NB4 (cell line): ENCODE measurements at places on chromosomes 2 and 18.

DNA sequence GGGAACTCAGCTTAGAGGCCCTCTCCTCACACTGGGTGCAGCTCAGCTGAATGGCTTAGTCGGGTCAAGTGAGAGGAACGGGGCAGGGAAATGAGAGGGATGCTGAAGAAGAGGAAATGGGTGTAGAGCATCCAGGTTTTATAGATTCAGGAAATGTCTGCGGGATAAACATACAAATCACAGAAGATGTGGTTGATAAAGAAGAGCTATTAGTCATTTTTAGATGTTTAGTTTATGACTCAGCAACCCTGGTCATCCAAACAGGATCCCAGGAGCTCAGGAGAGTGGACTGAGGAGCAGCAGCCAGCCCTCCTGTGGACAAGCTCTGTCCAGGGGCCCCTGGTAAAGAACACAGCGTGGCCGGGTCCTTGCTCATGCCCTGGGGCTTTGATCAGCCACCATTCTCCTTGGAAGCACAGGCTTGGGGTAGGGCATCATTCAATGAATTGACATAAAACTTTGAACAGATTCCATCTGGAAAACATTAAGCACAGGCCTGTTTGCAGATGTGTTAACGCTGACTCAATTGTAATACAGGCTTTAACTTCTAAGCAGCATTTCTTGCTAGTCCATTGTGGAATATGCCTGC is 83.0 kb downstream of the NPAS2 start:
- peak; percentile 22 for DNase-seq

DNA sequence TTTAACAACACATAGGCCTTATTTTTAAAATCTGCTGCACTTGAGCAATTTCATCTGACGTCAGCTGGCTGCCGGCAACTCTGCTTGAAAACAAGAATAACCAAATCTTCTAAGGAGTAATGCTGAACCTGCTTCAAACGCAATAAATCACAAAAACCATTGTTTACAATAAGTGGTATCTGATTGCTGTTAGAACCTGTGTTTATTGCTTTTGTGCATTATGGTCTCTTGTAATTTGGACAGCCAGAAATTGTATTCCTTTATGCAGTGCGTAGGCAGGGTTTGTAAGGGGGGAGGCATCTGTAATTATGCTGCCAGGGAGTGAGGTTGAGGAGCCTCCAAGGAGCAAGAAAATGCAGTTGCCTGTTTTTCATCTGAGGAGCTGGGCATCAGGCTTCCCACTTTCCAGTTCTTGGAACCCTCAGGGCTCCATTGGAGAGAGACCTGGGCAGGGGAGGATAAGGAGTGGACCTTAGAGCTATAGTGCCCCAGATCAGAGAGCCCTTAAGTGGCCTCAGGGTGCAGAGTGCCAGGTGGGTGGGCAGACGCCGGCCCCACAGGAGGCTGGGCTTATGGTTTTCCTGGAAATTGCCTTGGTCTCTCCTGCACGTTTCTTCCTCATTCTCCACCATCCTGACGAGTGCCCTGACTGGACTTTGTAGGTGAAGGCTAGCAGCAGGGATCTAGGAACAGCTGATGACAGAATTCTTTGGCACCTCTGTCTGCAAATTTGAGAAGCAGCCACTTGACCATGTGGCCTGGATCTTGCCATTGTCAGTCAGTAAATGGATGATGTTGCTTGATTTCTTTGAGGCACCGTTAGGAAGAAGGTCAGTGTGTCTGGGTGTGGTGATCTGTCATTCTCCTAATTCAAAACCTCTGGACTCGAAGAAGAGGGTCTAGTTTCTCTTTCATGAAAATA is 129.2 kb downstream of the KLHL29 start:
- DNase-seq, result no peak

- no peak for DNase-seq
Observed at GRCh38 chr18:73615506-73615905, 532.1 kb downstream of the FBXO15 start.

- no peak for DNase-seq
Observed at GRCh38 chr2:234690569-234691213, 193.8 kb upstream of the ARL4C start.

GRCh38 chr2:152577579-152577978 is 139.7 kb downstream of the PRPF40A start:
- no peak for DNase-seq

DNA sequence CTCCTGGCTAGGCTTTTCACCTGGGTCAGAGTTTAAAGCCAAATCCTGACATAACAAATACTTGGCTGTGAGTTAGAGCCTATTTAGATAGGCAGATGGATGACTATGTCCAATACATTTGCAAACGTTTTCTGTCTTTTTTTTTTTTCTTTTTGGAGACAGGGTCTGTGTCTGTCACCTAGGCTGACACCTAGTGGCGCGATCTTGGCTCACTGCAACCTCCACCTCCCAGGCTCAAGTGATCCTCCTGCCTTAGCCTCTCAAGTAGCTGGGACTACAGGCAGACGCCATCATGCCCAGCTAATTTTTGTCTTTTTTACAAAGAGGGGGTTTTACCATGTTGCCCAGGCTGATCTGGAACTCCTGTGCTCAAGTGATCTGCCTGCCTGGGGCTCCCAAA is 124.8 kb downstream of the DYM start:
- DNase-seq, result peak; percentile 18

- DNase-seq, result no peak
Observed at GRCh38 chr2:78417355-78417754, 608.1 kb upstream of the REG3G start.

DNA sequence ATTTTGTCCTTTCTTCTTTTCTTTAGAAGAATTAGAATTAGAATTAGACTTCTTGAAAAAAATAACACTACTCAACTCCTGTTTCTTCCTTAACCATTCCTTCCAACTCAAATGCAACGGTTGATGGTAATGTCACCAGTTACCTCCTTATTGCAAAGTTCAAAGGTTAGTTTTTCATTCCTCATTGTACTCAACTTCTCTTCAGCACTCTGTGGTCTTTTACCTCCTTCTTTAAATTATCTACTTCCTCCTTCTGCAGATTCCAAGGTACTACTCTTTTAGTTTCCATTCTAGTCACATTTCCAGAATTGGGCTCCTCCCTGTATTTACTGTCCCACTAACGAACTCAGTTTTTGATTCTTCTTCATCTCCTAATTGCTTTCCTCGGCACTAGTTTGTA is 700.7 kb downstream of the SATB2 start:
- no peak for DNase-seq

DNA sequence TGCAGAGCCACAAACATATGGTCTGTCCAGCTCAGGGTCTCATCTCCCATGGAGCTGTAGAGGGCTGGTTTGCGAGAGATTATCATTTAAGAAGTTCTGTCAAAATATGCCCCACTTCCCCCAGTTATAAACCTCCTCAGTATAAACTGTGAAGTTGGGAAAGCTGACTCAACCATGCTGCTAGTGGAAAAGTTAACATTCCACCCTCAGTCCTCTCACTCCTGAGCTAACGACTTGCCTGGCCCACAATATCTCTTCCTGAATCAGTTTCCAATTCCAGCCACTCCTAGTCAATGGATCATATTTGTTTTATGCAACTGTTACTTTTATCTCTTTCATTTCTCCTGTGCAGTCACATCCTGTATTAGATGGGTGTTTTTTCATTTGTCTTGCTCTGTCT is 326.2 kb downstream of the SETBP1 start:
- DNase-seq, result no peak
